ENCODE measurements at places on chromosomes 4 and X.

DNA sequence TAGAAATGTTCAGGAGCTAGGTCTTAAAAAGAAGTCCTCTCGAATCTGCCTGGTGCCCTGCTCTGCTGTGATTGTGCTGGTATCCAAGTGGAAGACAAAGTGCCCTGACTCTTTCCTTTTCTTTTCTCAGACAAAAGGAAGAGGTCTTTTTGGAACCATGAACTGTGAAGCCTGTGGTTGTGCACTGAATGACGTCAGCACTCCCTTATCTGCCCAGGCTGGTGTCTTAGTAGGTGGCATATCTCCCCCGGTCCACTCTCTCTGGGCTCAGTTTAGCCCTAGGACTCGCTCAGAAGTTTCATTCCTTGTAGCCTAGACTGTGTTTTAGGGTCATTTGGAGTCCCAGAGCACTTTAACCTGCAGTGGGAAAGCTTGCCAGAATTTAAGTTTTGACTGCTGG lies 400.3 kb upstream of the CT83 start:
- DNase-seq, result no peak

GRCh38 chrX:100829730-100830129 lies 9.5 kb downstream of the CSTF2 start:
- no peak for DNase-seq

DNA sequence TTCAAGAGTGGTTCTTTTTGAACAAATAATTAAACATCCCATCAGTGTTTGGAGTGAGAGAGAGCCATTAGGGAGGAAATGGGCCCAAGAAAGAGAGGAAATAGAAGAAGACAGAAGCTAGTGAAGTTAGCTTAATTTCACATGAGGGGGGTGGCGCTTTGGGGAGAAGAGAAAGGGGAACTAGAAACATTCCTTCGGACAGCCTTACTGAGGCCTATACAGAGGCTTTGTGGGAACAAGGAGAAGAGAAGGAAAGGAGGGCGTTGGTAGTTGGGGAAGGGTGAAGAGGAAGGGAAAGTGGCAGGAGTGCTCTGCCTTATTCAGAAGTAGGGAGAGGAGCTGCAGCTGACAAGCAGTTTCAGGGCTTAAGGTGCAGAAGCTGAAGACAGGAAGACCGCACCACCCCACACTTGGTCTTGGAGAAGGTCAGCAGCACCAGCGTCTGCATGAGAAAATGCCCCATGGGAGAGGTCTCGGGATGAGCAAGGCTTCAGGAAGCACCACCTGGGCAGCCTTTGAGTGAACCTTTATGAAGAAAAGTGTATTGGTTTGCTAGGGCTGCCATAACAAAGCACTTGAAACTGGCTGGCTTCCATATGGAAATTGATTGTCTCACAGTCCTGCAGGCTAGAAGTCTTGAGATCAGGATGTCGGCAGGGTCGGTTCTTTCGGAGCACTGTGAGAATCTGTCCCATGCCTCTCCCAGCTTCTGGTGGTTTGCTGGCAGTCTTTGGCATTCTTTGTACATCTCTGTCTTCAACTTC lies 85.1 kb downstream of the KIT start:
- DNase-seq, result no peak

DNA sequence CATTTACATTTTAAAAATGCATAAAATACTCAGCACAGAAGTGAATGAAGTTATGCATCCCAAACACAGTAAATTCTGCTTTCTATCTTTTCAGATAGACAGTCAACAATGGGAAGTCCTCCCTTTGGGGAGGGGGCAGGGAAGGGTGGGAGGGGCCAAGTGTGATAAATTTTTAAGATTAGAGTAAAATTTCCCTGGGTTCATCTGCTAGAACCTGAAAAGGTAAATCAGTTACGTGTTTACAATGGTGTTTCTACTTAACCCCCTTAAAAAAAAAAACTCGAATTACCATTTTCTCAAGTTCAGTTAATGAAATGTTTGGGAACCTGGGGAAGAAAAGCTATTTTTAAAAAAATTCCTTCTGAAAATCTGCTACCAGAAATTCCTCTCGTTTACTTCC lies 9.1 kb downstream of the PITX2 start:
- DNase-seq, result no peak

- DNase-seq, result no peak
Measured at GRCh38 chr4:153465140-153465539, 1.0 kb upstream of the TMEM131L start.

- no peak for DNase-seq
Measured at GRCh38 chr4:147971116-147971515, 239.2 kb downstream of the ARHGAP10 start.

DNA sequence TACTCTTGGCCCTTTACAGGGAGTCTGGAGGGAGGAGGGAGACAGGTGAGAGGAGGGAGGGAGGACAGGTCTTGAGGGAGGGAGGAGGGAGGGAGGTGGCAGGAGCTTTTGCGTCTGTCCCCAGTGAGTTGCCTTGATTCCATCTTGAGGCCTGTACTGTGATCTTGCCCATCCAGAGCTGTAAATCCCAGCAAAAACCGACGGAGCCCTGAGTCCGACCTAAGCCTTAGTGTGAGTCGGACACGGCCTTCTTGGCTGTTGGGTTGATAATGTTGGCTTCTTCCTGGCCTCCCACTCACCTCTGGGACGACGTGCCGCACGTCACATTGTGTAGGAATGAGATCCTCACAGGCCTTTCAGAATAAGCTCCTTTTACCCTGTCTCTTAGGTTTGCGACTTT lies 72.5 kb downstream of the RGS12 start:
- no peak for DNase-seq

GRCh38 chr4:81007417-81007816 lies 23.1 kb upstream of the BMP3 start:
- DNase-seq, result no peak

GRCh38 chr4:40421839-40422708 lies 86.9 kb downstream of the CHRNA9 start:
- peak; percentile 24 for DNase-seq

DNA sequence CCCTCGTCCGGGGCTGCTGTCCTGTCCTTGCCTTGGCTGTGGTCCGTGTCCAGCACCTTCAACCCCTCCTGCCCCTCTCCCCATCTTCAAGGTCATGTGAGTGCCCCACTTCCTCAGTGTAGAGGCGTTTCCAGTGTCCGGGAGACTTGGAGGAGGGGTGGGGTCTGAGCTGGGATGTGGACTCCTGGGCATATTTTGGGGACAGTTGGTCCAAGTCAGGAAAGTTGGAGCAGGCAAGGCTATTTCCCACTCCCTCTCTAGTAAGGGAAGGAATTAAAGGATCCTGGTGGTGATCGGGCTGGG lies 3.0 kb downstream of the PCGF3 start:
- no peak for DNase-seq

DNA sequence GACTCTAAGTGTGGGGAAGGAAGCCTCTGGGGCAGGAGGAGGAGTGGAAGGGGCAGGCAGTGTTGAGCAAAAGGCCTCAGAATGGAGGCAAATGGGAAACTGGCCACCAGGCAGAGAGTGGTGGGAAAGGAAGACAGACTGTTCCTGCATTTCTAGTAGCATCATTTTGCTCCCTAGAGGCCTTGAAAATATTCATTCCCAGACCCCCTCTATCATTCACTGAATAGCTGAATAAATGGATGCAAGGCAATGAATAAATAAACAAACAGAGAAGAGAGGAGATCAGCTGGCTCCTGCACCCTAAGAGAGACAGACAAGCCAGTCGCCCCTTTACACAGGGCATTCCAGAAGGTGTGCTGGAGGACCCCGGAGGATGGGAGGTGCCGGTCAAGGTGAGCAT lies 511.9 kb downstream of the BCOR start:
- no peak for DNase-seq

GRCh38 chr4:75889537-75890199 lies 12.6 kb downstream of the PPEF2 start:
- no peak for DNase-seq

DNA sequence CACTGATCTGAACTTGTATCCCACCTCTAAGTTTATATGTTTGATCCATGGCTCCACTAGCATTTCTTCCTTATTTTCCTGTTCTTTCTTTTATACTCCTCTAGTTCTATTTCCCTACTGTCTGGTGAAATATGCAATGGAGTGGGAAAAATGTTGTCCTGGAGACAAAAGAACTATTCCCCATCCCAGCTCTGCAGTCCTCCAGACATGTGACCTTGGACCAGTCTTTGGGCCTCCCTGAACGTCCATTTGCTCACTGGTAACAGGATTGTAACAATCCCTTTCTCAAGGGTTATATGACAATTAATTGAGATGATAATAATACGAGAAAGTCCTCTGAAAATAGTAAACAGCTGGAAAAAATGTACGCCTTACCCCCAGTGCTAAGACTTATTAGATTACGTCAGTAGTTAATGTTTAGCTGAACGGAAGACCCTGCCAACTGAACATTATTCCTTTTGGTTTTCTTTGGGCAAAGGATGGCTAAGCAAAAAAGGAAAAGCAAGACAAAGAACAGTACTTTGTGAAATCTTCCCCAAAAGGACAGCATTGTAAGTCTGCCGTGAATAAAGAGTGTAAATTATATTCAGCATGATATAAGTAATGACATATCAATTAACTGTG lies 302.3 kb upstream of the PPARGC1A start:
- DNase-seq, result no peak

- DNase-seq, result no peak
Measured at GRCh38 chr4:47863486-47863885, 25.6 kb upstream of the CORIN start.

Measured in GM19239 (cell line).